Stimulated activated CD4-positive, alpha-beta T cell treated with anti-CD3 and anti-CD28 coated beads, Interleukin-4, amount 100 ng/mL, for 4 hours (primary cell): ENCODE measurements at places on chromosomes 3 and 15.

DNA sequence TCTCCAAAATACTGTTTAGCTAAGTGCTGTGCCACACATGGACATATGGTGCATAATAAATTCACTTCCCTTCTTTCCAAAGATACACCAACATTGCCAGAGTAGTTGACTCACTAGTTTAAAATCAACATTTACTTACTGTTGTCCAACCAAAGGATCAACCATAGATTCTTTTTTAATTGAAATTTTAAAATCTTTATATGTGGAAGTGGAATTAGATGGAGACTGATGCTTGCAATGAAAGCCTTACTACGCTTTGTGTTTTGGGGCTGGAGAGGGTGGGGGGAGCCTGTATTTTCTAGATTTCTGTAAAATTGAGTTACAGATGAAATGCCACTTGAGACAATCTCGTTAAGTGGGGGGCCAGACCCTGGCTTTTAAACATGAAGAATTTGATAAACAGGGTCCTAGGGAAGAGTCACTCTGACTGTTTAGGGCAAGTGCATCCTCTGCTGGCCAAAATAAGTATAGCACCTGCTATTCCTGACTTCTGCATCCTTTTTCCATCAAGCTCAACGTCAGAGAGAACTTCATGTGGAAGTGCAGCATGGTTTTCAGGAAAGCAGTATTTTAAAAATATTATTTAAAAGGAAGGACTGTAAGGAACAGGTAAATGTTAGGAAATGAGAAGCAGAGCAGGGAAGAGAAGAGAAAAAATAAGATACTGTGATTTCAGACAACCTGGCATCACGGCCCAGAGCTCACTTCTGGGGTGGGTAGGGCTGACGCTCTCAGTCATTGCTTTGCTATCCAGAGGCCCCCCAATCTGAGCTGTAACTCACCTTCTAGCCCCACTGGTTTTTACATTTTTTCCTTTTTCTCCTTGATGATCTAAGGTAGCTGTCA lies 76.7 kb downstream of the BOC start:
- DNase-seq = peak; percentile 13

- no peak for DNase-seq
Measured at GRCh38 chr3:125589547-125590122, 5.7 kb downstream of the OSBPL11 start.

- DNase-seq = no peak
Measured at GRCh38 chr15:78492872-78493271, 14.5 kb upstream of the HYKK start.

DNA sequence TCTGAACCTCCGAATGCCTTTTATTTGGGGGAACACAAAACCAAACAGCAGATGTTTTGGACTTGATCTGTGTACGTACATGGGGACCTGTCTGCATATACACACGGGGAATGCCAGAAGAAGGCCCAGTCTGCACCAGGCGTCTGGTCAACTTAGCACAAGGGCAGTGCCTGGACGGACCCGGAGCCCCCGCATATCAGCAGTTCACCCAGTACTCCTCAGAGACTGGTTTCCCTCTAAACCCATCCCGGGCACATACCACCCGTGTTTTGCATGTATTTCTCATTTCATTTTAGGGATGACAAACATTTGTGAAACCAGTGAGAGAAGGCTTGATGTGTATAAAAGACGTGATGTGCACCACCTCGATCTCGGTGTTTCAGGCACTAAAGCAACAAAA lies 49.7 kb downstream of the KLHL25 start:
- no peak for DNase-seq

DNA sequence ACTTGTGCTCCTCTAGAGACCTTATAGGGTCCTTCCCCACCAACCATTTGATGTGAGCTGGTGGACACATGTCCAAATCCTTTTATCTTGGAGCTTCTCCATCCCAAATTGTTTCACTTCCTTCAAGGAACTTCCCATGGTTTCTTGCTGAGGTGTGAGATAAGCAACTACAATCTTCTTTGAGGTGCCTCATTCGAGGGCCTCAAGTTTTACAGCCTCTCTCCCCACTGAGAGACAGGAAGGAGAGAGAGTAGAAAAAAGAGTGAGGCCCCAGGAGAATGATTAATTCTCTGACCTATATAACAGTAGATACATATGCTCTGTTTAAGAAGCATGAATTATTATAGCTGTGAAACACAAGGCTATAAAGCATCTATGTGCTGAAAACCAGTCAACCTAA lies 70.5 kb downstream of the SUMF1 start:
- DNase-seq = no peak

GRCh38 chr15:38814891-38815290 lies 250.3 kb upstream of the RASGRP1 start:
- no peak for DNase-seq

GRCh38 chr3:148962513-148962912 lies 28.8 kb upstream of the GYG1 start:
- DNase-seq = no peak

DNA sequence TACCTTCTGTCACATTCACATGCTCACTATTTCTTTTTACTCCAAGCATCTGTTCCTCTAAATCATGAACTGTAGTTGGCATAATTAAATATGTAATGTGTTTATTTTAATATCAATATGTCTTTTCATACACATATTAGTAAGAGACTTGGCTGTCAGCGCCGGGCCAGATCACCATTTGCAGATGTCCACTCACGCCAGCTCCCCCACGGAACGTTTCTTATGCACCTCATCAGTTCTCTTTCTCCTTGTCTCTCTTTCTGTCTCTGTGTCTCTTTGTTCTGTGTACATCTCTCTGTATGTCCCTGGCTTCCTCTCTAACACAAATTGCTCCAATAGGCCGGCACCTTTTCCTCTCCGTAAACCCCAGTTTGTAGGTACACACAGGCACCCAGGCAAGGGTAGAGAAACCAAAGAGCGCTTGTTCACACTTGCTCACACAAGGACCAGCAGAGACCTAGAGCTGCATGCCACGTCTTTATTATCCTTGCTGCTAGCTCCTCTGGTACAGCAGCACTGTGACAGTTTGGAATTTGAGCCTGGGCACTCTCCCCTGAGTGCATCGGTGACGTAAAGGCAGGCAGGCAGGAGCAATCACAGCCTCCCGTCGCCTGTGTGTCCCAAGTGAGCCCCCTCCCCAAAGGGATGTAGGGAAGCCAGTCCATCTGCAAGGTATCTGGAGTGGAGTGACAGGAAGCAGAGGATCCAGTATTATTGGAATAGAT lies 40.4 kb downstream of the CACNA1D start:
- no peak for DNase-seq

DNA sequence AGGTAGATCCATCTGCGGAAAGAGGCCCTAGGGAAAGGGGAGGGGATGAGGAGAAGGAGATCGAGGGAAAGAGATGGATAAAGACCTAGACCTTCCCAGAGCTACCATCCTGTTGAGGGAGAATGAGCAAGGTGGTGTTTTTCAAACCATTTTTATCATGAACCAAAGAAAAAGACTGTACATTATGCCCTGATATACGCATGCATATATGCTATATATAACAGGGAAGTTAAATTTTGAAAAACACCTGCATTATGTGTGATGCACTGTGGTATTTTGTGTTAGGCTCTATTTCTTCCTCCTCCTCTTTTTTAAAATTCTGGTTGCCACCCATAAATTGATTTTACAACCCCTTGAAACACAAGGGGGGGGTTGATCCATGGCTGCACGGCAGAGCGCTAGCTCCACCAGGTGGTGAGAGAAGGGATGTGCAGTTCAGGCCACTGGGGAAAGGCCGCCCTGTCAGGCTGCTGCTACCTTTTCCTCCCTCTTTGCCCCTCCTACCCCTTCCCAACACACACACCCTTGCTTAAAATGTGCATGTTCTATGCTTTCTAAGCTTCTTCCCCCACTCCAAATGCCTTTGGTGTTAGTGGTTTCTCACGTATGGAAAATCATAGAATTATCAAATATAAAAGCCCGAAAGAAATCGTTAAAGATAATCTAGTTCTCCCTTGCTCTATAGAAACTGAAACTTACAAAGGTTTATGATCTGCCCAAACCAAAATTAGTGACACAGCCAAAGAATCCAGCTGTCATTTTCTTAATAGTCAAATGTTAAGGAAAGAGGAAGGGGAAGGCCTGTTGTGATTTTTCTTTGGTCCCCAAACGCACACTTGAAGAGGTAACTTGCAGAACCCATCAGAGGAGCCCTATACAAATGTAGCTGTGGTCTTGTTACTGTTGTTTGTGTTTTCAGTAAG lies 262.0 kb upstream of the UMPS start:
- no peak for DNase-seq

- no peak for DNase-seq
Measured at GRCh38 chr3:126836220-126836860, 132.3 kb downstream of the CHCHD6 start.

DNA sequence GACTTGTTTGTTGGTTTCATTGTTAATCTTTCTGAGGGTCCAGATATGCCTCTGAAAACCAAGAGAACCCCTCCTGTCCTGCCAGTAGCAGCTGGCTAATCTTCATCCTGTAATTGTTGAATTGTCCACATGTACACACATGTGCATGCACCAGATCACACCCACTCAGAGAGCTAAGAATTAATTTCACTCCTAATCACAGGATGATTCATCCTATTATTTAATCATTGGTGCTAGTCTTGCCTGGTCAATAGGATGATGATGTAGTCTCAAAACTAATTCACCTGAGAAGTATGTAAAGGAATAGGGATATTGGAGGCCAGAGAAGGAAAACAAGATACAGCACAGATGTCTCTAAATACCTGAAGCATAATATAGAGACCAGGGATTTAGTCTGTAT lies 7.8 kb upstream of the AHSG start:
- no peak for DNase-seq

DNA sequence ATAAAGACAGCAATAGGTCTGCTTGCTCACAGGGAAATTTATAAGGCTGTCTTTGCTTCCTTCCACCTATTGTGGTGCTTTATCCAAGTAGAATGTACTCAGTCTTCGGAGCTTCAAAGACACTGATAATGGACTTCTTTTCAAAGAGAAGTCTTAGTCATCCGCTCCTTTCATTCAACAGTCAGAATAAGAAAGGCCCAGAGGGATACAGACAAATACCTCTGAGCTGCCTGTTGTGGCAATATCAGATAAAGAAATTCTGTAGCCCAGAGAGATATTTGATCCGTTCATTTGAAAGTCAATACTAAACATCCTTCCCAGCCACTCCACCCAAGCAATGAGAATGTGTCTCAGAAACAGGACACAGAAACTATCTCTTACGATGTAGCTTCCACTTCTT lies 110.0 kb downstream of the FHIT start:
- no peak for DNase-seq

GRCh38 chr3:67531181-67532101 lies 123.0 kb downstream of the SUCLG2 start:
- DNase-seq = no peak

DNA sequence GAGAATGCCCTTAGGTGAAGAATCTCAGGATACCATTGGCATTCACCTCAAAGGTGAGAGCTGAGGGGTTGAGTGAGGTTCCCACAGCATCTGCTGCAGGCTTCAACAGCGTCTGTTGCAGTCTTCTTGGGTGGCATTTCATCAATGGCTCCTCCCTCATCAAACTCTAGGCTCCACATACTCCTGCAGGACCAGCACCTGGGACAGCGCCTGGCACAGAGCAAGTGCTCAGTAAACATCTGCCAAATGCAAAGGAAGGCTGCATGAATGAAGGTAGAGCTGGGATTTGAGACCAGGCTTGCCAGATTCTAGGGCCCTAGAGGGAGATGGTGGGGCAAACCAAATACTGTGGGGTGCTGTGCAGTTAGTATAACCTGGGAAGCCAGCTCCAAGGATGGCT lies 9.6 kb downstream of the TRH start:
- no peak for DNase-seq

GRCh38 chr3:71987828-71988227 lies 202.9 kb upstream of the PROK2 start:
- no peak for DNase-seq

- no peak for DNase-seq
Measured at GRCh38 chr3:57383406-57383805, 90.9 kb upstream of the ASB14 start.

GRCh38 chr15:63503739-63504246 lies 600 bp upstream of the USP3 start:
- peak; percentile 95 for DNase-seq

DNA sequence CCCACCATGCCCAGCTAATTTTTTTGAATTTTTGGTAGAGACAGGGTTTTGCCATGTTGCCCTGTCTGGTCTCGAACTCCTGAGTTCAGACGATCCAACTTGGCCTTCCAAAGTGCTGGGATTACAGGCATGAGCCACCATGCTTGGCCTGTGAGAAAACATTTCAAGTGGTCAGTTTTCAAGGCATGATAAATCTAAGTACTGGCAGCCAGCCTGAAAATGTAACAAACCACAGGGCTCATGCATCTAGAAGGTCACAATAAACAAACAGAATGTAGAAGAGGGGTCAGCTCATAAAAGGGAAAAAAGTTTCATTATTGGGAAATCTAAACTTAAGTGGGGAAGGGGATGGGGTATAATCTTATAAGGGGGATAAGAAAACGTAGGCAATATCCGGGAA lies 39.9 kb downstream of the PPCDC start:
- no peak for DNase-seq

DNA sequence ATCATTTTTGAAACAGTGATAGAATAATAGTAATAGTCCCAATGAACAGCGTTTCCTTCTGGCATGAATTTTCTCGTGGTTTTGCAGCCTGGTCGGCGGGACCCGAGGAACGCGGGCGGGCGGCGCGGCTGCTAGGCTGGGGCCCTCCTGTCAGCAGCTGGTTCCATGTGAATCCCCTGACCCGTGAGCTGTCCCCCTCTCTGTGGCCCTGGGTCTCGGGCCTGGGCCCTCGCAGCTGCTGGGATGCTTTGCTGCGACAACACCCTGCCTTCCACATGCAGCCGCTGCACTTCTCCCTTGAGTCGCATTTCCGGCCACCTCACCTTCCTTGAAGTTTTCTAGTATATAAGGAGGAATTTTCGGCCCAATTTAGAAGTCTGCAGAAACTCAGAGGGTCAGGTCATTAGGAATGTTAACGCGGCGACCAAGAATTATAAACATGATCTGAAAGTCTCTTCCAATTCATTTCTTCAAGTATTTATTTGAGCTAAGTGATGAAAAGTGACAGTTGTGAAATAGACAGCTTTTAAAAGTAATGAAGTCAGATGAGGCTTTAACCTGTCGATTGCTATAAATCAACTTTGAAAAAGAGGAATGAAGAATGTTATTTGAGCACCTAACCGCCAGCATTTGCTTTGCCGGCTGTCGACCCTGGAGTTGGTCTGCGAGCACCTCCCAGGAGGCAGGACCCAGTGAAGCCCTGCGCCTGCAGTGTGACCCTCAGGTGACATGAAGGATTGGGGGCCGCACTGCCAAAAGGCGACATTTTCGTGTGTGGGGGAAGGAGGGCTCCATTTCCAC lies 27.7 kb downstream of the NR2F2 start:
- no peak for DNase-seq

DNA sequence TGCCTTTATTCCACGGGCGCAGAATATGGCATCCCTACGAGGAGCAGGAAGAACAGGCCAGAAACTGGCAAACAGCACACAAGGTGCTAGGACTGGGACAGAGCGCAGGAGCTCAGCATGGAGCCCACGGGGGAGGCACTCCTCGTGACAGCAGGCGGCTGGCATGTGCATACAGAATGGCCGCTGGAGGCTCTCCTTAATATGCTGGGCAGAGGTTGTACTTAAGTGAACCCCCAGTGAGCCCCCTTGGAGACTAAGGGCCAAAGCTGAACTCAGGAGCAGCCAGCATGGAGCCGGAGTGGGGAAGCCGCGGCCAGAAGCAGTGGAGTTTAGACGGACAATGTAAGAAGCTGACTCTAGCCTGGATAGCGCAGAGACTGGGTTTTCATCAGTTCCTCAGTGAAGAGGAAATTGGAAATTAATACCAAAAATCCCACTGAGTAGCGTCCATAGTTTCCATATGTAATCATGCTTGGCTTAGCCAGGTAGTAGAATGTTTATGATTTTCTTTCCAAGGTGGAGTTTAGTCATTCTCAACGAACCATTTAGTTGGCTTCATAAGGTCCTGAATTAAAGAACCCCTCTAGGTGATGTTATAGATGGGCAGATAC lies 69.4 kb downstream of the EPHB3 start:
- DNase-seq = no peak
